ENCODE measurements at places on chromosomes 3 and 15. TPM values are rescaled to one million over a fixed set of nuclear protein-coding genes. Genes with fewer than 3 reads are reported as not detected.

Gene EPHA3
- polyA plus RNA-seq, result 3.2 TPM

DNA sequence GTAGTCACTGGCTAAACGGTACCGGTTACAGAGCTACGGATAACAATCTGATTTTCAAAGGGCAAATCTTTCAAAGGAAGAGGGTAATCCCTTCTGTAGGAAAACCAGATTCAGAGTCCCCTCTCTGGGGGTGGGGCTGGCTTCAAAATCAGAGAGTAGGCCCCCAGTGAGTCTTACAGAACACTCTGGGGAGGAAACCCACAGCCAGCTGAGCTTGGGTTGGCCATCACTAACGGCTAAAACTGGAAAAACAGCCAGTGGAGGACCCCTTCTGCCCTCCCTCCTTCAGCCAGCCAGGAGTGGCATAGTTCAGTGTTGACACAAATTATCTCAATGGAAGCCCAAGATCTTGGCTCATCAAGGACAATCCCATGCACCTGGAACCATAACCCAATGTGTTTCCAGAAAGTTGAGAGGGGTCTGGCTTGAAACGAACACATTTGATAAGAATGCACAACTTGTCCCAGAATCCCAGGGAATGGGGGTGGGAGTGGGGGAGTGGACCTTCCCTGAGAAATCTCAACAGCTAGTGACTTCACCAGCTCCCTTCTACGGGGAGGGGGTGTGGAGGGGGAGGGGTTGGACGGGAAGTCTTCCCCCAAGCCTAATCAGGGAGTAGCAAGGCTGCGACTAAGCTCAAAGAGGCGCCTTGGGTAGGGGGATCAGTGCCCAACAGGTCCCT, 1.0 kb downstream of the RASL12 start:
- no peak for DNase-seq

GRCh38 chr3:4828279-4829030, 150.8 kb upstream of the BHLHE40 start:
- DNase-seq, result no peak

DNA sequence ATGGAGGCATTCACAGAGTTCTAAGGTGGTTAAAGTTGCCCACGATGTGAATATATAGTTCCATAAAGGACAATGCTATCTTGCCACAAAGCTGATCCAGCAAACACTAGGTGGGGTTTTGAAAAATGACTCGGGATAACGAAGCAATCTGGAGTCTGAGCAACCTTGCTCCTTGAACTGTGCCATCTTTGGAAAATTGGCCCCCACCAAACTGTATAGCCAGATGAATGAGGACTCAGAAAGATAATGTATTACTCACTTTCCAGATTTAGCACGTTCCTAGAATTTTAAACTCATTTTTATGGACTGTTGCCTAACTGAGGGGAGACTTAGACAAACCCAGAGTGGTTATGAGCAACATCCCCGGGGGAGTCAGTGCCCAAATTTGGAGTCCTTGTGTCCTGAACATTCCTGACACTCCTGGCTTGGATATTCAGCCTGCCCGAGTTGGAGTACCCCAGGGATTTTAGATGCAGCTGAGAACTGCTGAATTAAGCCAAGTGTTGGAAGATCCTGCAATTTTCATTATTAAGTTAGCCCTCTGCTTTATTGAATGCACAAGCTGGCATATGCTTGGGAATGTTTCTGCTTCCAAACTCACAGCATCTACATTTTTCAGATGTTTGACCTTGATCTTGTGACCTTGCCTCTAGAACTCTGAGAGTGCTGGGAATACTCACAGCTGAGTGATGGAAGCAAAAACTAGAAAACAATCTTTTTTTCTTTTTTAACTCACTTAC, 8.8 kb upstream of the MAGI1 start:
- DNase-seq, result no peak

DNA sequence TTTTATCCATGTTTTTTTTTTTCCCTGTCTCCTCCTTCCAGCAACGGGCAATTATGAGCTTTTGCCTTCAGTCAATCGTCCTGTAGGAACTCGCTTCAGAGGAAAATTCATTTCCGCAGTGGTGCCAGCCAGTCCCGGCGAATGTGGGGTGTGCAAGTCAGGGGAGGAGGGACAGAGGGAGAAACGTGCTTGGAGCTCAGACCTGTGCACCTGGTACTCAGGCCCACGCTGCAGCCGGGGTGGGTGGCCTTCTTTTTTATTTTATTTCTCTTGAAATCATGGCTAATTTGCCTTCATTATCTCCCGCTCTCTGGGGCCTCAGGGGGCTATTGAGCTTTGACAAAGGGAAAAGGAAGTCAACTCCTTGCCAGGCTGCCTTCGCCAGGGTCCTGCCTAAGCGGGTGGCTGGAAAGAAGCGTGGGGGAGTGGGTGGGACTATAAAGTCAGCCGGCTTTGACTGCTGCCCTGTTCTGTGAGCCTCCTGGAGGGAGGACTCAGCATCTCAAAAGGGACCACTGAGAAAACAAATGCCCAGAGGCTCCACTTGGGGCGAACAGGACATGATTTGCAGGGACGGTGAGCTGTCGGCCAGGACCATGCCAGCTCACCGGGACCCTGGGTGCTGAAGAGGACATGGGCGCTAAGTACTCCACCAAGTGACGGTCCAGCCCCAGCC, 5.5 kb downstream of the GRIP2 start:
- DNase-seq, result no peak

DNA sequence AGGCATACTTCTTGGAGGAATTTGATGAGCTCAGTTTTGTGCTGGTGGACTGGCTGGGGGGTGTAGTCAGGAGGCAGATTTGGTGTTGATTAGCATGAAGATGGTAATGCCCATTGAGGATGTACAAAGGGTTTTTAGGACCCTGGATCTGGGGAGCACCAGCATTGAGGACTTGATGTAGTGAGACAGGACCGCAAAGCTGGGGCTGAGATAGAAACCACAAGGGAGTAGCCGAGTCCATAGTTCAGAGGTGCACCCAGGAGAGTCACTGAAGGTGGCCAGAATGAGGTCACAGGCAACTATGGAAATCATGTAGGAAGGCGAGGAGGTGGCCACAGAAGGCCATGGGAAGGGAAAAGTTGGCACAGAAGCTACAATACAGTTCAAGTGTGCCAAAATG, 2.7 kb upstream of the CDC25A start:
- DNase-seq, result no peak

Gene MST1
- 99.1 TPM for polyA plus RNA-seq

DNA sequence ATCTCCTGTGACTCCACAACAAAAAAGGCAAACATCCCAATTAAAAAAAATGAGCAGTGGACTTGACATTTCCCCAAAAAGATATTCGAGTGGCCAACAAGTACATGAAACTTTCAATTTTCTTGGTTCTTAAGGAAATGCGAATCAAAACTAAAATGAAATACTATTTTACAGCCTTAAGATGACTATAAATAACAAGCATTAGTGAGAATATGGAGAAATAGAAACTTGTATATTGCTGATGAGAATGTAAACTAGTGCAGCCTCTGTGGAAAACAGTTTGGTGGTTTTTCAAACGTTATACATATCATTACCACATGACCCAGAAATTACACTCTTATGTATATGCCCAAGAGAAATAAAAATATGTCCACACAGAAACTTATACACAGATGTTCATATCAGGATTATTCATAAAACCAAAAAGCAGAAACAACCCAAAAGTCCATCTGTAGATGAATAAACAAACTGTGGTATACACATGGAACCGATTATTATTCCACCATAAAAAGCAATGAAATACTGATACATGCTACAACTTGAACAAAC, 153.2 kb upstream of the GPR149 start:
- DNase-seq, result no peak

DNA sequence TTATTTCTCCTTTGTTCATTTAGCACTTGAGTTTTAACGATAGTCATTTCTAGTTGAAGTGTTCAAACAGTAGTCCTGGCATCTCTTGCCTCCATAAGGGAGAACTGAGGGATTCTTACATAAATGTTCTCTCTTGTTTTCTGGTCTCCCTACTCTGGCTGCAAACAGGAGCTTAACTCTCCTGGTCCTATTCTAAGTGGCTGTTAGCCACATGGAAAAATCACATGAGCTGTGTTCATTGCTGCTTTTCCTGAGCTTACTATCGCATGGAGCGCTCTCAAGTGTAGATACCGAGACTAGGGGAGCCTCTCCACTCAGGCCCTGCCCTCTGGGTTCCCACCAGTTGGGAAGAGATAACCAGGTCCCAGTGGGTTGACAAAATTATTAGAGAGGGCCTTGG, 403.1 kb upstream of the TPM1 start:
- no peak for DNase-seq

- DNase-seq, result no peak
Measured at GRCh38 chr3:16309558-16309957, 44.5 kb downstream of the OXNAD1 start.

- DNase-seq, result no peak
Measured at GRCh38 chr3:98581474-98581873, 11.9 kb downstream of the CPOX start.

Gene SNUPN
- polyA plus RNA-seq, result 27.8 TPM

- no peak for DNase-seq
Measured at GRCh38 chr3:18469775-18470174, 44.6 kb upstream of the SATB1 start.

DNA sequence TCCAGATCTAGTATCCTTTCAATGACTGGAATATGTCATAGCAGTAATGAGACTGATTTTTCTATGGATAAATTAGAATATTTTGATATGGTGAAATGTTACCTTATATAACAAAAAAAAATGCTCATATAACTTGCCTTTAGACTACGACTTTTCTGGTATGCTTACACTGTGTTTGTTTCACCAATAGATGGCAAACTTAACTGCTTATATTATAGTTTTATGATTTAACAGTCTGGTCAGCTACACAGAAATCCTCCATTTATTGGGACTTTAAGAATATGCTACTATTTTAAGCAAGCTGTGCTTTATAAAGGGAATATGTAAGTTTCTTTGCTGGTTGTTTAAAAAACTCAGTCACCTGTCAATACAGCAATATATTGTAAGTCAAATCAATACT, 205.6 kb downstream of the VGLL3 start:
- no peak for DNase-seq

Gene FMN1
- polyA plus RNA-seq, result 16.9 TPM

DNA sequence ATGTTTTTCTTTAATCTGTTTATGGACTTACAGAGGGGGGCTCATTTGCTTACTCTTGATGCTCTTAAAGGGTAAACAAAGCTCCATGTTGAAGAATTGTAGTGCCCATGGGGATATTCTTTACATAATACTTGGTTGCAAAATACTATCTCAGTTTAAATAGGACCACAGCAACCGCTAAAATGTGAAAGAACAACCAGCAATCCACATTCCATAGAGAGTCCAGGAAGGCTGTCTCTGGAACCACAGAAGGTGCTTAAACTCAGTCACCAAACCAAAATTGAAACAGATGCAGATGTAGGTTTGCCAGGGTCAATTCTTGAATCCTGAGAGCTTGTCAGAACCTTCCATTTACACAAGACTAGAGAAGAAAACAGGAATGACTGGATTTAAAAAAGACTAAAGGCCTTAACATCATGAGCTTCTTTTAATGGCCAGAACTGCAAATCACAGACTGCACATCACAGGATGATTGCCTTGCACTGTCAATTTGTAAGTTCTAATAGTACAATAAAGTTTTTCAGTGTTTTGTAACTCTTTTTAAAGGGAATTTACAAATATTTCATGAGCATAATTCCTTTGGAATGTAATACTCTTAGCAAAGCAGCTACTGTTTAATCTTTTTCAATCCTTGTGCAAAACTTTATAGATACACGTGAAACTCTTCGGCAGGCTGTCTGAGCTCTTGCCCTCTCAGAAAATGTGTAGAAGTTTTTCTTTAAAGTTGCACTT, 661.6 kb downstream of the SI start:
- DNase-seq, result no peak

DNA sequence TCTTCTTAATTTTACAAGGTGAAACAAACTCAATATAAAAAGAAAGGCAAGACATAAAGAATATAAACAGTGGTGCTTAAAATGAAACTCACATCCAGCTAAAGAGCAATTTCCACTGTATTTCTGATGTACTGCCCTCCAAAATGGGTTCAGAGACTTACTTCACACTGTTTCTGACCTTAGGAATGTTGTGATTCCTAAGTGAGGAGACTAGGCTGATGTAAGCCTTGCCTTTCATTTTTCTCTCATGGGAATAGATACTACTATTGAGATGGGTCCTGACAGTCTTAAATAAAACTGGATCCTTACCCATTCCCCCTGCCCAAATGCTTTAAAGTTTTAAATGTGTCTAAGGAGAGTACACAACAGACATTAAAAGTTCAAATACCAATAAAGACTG, 86.9 kb downstream of the CBLB start:
- DNase-seq, result no peak

DNA sequence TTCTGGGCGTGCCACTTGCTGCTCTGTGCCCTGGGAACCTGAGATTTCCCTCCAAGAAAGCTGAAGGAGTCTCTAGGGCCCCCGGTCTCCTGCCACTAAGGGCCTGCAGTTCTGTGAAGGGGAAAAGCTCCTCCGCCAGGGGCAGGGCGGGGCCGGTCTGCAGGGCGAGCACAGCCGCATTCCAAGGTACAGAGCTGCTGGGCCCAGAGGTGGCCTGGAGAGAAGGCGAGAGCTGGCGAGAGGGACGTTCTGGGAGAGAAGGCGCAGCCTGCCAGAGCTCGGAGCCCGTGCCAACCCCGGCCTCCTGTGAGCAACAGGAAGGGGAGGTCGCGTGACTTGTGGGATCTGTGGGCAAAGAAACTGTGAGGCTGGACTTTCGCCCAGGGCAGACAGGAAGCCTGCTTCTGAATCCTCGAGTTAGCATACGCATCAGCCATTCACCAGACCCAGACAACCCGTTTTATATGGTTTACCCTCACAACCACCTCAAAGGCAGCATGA, 500.4 kb downstream of the SHQ1 start:
- no peak for DNase-seq

Data from renal cortex interstitium (tissue), 15 donors.